GM13977 (cell line): ENCODE measurements at places on chromosomes 16 and 17.
A peak's percentile ranks its signal among the peaks of the same experiment; 100 is the strongest.

- no peak for DNase-seq
Measured at GRCh38 chr16:47254756-47255155, 111.0 kb upstream of the NETO2 start.

DNA sequence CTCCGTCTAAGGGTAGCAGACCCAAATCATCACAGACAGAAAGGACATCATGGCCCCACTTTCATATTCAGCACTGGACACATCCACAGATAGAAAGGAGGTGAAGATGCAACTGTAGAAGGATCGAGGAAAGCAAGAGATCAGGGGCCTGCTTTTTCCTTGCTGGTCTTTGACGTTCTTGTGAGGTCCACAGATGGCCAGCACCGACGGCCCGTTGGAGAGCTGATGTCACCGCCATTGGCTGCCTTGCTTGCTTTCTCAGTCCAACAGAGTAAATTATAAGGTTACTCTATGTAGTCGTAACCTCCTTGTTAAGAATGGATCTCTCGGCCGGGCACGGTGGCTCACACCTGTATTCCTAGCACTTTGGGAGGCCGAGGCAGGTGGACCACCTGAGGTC is 5.1 kb upstream of the RBFOX3 start:
- no peak for DNase-seq

DNA sequence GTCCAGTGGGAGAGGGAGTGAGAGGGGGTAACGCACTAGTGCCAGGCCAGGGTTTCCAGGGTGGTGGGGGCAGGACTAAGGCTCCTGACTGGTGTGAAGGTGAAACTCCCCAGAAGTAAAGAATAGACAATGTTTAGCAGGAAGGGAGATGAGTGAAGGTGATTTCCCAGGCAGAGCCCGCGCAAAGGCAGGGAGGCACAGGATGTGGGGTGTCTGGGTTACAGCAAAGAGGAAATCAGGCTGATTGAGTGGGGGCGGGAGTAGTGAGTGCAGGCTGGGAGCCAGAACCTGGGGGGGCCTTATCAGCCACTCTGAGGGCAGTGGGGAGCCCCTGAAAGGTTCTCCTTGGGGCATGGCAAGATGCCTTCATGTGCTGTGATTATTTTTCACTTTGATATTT is 167.5 kb downstream of the UTP18 start:
- peak; percentile 28 for DNase-seq

DNA sequence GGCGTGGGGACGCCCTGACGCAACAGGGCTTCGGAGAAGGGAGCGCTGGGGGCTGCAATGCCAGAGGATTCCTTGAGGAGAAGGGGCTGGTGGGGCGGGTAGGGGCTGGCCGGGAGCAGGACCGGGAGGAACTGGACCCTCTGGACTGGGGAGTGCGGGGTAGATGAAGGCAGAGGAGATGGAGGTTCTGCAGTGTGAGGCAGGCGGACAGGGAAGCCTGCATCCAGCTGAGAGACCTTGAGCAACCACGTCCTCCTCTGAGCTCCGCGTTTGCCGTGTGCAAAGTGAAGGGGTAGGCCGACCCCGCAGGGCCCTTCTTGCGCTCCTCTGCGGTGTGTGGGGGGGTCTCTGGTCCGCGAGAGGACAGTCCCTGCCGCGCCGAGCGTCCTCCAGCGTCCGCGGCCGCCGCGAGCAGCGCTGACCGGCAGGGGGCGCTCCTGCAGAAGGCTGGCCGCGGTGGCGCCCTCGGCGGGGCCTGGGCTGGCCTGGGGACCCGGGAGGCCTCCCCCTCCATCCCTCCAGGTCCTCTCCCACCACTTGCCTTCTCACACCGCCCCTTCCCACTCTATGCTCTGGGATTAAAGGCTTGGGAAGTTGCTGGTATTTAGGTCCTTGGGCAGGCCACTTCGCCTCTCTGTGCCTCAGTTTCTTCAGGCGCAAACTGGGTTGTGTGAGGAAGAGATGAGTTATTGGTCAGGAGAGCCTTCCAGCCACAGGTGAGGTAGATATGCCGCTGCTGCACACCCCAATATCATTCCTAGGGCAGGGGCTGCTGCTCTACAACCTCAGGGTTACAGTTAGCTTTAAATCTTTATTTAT is 9.6 kb upstream of the WNT9B start:
- DNase-seq, result peak; percentile 65

DNA sequence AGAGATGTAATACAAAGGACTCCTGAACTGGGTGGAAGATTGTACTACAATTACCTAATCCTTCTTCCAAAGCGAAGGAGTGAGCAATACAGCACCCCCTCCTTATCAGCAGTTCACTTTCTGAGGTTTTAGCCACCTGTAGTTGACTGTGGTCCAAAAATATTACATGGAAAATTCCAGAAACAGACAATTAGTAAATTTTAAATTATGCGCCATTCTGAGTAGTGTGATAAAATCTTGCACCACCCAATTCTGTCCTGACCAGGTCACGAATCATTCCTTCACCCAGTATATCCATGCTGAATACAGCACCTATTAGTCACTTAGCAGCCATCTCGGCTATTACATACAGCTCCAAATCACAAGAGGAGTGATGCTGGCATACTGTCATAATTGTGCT is 23.2 kb downstream of the VPS53 start:
- DNase-seq, result no peak

DNA sequence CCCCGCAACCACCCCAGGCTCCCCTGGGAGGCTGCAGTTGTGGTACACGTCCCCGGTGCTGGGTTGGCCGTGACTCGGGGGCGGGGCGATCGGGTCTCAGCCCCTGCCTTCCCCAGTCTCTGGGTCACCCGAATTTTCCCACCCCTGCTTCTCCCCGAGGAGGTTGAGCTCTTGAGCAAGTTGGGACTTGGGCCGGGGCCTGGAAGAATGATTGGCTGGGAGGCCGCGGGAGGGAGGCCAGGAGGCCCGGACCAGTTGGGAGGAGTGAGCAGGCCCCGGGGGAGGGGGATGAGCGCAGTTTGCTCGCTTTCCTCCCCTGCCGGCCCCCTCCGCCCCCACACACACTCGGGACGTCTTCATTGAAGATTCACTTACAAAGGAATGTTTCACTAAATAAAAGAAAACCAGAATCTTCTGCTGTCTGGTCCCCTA is 4.5 kb upstream of the HEXIM1 start:
- peak; percentile 53 for DNase-seq

DNA sequence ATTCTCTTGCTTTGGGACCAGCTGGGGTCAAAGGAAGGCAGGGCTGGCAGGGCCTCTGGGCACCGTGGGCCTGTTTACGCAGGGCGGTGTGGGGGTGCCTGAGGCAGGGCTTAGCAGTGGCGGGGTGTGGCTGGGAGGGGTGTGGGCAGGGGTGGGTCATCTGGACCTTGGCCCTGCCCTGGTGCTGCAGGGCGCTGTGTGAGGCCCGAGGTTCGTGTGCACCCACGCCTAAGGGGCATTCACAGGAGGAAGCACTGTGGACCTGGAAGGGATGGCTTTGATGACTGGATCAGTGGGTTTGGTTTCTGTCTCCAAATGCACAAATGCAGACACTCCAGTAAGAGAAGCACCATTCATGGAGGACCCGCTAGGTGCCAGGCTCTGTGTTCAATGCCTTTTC is 37.3 kb downstream of the BCO1 start:
- no peak for DNase-seq

GRCh38 chr17:17103160-17103559 is 60.9 kb downstream of the MPRIP start:
- no peak for DNase-seq

DNA sequence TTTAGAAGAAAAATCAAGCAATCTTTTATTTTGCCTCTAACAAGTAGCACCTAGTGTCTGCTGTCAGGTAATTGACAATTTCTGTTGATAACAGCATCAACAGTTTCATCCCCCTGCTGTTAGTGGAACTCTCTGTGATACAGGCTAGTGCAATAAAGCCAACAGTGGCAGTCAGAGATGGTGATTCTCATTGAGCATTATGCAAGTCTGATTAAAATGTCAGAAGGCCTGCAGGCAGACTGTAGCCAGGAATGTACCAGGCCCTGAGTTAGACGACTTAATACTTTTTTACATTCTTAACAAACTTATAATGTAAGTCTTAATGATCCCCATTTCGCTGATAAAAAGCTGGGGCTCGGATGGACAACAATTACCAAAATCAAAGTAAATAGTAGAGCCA is 14.6 kb downstream of the CYLD start:
- no peak for DNase-seq

DNA sequence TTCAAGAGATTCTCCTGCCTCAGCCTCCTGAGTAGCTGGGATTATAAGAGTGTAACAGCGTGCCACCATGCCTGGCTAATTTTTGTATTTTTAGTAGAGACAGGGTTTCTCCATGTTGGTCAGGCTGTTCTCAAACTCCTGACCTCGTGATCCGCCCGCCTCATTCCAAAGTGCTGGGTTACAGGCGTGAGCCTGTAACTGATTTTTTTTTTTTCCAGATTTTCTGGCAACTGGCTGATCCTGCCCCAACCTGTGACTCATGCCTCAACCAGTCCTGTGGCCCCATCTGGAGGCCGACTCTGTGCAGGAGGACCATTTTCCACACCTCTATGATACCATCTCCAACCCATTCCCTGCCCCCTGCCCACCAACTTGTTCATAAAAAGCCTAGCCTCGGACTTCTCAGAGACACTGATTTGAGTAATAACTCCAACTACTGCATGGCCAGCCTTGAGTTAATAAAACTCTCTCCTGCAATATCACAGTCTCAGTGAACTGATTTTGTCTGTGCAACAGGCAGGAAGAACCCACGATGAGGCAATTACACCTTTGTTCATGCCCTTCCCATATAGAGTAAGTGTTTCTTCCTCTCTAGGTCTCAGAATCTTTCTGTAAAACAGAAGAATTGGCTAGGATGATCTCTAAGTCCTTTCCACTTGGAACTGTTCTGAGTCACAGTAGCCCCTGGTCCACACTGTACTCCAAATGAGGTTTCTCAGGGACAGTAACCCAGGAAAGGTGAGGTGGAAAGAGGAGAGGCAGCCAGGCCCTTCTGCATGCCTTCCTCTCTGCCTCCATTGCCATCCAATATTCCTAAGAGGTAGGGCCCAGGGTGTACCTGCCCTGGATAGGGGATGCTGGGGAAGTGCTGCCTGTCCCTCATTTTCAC is 8.8 kb upstream of the CNOT1 start:
- no peak for DNase-seq

DNA sequence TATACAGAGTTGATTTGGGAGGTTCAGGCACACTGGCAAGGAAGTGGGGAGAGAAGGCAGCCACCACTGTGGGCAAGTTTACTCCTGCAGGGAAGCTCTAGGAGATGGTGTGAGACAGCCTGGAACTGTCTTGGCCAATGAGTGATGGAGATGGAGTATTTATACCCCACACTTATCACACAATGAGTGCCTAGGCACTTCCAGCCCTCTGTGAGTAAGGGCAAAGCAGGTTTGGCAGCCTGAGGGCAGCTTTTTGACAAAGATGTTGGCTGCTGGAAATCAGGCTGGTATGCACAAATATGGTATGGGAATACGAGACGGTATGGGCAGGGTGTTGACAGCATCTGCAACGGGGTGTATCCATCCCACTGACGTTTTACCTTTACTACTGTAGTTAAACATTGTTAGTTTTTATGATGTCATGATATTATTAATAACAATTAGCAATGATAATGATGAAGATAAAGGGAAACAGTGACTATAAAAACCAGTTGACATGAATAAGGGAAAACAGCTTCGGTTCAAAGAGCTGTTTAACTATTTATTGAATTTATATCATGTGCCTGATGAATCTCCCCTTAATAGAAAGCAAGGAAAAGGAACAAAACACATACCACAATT is 149.9 kb downstream of the CDK5R1 start:
- DNase-seq, result no peak

DNA sequence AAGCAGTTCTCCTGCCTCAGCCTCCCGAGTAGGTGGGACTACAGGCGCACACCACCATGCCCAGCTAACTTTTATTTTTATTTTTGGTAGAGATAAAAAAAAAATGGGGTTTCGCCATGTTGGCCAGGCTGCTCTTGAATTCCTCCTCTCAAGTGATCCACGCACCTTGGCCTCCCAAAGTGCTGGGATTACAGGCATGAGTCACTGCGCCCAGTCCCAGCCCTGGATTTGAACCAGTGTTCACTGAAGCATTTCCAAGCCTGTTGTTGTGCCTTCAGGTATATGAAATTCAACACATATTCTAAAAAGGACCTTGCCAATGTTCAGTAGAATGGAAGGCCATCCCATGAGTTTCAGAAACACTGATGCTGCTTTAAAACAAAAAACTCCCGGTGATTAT is 165.3 kb downstream of the SLC39A11 start:
- no peak for DNase-seq

DNA sequence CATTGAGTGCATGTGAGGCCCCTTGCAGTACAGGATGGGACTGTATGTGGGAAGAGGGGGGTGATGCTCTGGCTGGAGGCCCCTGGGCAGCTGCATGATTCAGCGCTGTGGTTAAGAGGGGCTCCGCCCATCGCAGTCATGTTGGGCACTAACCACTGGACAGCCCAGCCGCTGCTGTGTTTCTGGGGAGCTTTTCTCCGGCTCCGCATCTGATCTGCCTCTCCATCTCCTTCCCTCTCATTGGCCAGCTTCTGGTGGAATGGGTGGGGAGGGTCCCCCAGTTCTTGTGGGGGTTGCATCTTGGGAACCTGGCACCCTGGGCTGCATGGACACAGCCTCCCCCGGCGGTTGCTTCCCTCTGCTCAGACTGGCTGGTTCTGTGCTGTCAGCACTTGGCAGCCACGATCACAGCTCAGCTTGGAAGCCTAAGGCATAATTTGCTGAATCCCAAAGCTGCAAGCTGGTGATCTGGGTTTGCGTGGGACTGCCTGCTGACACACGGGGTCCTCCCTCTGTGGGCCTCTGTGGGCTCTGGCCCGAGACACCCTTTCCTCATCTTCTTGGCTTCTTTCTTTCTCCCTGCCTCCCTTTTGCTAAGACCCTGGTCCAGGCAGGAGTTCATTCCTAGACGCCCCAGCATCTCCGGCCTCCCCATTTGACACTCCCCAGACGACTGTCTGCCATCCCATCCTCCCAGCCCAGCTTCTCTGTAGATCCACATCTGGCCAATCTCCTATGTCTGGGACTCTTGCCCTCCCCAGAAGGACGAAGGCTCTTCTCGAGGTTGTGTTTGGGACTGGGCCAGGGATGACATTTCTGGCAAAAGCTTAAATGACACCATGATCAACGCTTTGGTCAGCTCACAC is 168.3 kb downstream of the SEC14L1 start:
- no peak for DNase-seq

DNA sequence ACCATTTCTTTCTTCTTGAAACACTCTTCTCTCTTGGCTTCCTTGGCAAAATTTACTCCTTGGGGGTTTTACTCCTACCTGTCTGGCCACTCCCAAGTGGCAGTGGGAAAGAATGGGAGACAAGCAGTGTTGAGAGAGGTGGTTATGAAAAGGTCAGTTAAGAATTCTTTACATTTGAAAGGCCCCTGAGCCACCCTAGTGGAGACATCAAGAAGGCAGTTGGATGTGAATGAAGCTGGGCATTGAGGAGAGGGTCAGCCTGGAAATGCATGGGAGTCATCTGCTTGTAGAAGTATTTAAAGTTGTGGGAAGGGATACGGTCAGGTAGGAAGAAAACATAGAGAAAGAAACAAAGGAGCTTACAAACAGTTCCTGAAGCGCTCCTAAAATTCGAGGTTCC is 42.3 kb upstream of the CCNF start:
- DNase-seq, result no peak
